Left cardiac atrium (tissue), 4 donors: ENCODE measurements at places on chromosomes 16 and 17. TPM values are rescaled to one million over a fixed set of nuclear protein-coding genes. Genes with fewer than 3 reads are reported as not detected.

GRCh38 chr16:11510178-11510973, 76.3 kb downstream of the LITAF start:
- DNase-seq: no peak

Gene LITAFD
- not detected for total RNA-seq

GRCh38 chr16:28289939-28290858, 2.1 kb upstream of the SBK1 start:
- no peak for DNase-seq

Gene TBC1D3
- total RNA-seq: not detected

- DNase-seq: no peak
These were observed 395 bp downstream of the STXBP4 start for GRCh38 chr17:54968988-54969332.

DNA sequence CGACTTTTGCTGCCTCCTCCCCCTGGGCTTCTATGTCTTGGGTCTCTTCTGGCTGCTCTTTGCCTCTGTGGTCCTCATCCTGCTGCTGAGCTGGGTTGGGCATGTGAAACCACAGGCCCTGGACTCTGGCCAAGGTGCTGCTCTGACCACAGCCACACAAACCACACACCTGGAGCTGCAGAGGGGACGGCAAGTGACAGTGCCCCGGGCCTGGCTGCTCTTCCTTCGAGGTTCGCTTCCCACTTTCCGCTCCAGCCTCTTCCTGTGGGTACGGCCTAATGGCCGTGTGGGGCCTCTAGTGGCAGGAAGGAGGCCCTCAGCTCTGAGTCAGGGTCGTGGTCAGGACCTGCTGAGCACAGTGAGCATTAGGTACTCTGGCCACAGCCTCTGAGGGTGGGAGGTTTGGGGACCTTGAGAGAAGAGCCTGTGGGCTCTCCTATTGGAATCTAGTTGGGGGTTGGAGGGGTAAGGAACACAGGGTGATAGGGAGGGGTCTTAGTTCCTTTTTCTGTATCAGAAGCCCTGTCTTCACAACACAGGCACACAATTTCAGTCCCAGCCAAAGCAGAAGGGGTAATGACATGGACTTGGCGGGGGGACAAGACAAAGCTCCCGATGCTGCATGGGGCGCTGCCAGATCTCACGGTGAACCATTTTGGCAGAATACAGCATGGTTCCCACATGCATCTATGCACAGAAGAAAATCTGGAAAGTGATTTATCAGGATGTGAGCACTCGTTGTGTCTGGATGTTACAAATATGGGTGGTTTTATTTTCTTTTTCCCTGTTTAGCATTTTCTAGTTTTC, 2.3 kb downstream of the GP1BA start:
- no peak for DNase-seq

Gene GNPTG
- total RNA-seq: 44.1 TPM

Gene DHRS7C
- total RNA-seq: 159 TPM

DNA sequence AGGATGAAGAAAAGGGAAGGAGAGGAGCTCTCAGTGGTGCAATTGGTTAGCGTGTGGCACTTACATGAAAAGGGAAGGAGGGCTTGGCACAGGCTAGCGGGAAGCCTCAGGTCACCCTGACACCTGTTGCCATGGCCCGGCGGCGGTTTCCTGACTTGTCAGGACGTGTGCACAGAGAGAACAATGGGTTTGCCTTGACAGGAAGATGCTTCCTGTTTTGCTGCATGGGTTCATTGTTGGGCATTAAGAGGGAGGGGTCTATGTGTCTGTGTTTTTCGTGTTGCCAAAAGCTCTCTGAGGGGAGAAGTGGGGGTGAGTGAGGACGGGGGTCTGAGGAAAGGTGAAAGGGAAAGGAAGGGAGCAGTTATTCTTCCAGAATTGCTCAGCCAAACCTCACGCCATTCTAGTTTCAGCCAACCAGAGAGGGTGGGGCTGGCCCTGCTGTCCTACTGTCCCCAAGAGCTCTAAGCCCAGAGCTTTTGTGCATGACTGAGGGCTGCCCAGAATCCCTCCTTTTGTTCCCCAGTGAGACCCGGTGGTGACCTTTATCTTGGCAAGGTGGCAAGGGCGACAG, 17.1 kb upstream of the CCR7 start:
- DNase-seq: peak; percentile 63

- DNase-seq: no peak
These were observed at the start of gene ABCA9 for GRCh38 chr17:69060822-69061221. ABCA9 (minus strand) TSS chr17:69060927; CDS start chr17:69051126, 9,801 bp downstream.
